ENCODE measurements at places on chromosomes 12 and 14. TPM values are rescaled to one million over a fixed set of nuclear protein-coding genes. Genes with fewer than 3 reads are reported as not detected.

Gene GPR132
- 0.09 TPM for total RNA-seq

Gene IRF2BPL
- 11.6 TPM for total RNA-seq

Gene DIO2
- total RNA-seq, result 0.51 TPM

DNA sequence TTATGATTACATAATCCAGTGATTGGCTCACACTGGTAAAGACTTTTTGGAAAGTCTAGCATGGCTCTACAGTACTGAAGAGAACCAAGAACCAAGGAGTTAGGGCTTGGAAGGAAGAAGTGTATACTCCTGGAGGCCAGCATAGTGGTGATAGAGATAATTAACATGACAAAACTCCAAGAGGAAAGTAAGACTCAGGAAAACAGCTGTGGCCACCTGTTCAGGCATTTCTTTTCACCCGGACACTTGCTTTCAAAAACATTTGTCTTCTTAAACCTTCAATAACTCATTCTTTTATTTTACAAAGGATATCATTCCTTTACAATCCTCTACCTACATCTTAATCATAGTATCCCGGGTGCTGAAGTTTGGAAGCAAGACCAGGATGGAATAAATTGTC lies 50.9 kb downstream of the KLHL28 start:
- DNase-seq, result no peak

- DNase-seq, result no peak
These were observed 3.7 kb upstream of the SELPLG start for GRCh38 chr12:108637222-108637971.

Gene SLC10A1
- not detected for total RNA-seq

GRCh38 chr12:89578499-89578898 lies 52.7 kb upstream of the POC1B start:
- DNase-seq, result no peak

GRCh38 chr14:20680843-20681347 lies 3.5 kb upstream of the RNASE4 start:
- DNase-seq, result no peak

DNA sequence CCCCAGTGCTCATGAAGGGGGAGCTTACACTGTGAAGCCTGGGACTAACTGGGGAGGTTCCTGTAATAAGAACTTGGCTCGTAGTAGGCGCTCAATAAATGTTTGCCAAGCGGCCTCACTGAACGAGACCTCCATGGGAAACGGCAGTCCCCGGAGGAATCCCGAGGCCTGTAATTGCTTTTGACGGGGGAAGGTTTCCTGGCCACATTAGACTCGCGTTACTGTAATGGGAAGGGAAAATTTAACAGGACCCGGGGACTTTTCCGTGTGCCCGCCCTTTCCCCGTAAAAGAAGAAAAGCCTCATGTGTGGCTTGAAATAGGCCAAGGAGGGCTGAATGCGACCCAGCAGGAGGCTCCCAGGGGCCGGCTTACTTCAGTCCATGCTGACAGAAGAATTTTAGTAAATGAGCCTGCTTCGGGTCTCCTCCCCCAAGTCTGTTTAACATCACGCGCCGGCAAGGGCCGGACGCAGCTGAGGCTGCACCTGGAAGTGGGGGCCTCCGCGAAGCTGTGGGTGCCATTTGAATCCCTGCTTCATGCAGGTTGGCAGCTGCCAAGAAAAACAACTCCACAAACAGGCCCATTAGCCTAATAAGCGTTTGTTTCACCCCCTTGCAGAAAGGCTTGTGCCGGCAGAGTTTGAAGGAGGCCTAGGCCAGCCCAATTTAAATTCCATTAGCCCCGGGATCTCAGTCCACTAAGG lies 39.8 kb upstream of the PWP1 start:
- DNase-seq, result peak; percentile 93

- DNase-seq, result peak; percentile 62
These were observed 484 bp downstream of the ALKBH1 start for GRCh38 chr14:77707355-77707723.

Gene OR6C2
- total RNA-seq, result not detected

DNA sequence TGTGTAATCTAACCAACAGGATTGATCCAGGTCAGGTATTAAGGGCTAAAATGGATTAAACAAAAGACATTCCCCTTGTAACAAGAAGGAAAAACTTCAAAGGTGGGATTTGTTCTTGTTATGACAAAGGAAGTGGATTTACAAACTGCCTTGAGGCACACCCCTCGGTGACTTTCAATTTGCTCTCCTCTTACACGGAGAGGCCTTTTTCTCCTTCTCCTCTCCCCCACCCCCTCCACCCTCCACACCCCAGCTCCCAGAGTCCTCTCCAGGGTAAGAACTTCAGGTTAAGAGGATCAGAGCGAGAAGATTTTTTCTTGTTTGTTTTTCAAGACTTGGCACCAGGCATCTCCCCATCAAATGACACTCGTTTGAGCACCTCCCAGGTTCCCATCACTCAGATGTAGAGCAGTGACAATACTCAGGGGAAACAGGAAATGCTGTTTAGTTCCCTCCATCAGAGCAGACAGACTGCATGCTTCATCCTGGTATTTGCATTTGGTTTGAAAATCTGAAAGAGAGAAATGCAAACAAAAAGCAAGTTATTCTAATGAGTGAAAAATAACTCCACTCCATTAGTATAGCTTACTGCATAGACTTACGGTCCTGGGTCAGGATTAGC lies 77.6 kb upstream of the TMEM260 start:
- DNase-seq, result no peak

DNA sequence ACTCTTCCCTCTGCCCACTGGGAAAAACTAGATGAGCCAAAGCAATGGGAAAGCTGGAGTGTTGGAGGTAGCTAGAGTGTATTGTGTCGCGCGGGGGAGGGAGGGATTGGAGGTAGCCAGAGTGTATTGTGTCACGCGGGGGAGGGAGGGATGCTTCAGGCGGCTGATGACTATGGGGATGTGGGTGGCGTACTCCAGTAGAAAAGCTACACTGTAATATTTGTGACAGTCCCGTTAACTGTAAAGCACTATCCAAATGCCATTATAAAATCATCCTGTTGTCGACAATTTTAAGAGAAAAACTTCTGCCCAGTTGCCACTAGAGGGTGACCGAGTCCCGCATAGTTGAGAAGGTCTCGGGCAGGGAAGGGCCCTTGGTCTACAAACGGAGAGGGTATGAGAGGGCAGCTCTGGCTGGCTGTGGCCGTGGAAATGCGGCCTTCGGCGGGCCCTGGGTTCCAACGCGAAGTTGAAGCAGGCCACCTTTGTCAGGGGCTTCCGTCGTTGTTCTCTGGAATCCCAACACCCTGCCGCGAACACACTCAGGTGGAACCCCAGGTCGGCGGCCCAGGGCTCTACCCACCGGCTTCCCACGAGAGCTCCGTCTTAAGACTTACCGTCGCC lies 15.1 kb upstream of the PLEK2 start:
- peak; percentile 90 for DNase-seq

DNA sequence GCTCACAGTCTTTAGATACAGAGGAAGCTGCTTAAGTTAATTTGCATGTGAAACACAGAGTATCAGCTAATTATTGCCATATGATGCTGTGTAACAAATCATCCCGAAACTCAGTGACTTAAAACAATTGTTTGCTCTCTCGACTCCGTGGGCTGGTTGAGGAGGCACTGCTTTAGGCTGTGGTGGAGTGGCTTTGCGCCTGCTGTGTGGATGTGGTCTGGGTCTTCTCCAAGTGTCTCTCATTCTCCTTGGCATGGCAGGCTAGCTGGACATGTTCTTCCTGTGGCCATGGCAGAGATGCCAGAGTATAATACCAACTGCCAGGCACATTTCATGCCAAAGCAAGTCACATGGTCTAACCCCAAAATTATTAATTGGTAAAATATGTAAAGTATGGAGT lies 40.9 kb downstream of the PELI2 start:
- no peak for DNase-seq

Gene PLEK2
- 1.4 TPM for total RNA-seq

DNA sequence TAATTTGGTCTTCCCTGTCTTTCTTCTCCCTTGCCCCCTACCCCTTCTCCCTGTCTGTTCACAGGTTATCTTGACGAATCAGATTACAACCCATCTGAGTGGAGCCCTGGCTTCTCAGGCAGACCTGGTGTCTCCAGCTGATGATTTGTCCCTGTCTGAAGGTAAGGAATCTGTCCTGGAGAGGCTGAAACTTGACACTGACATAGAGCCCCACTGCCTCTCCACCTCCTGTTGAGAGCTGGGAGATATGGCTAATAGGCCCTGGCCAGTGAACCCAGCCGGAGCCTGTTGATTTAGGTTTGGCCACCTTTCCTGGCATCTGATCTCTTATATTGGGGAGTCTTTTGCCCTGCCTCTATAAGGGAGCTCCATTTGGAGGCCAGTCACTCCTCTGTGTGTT lies 472.2 kb downstream of the RAD51B start:
- DNase-seq, result no peak

DNA sequence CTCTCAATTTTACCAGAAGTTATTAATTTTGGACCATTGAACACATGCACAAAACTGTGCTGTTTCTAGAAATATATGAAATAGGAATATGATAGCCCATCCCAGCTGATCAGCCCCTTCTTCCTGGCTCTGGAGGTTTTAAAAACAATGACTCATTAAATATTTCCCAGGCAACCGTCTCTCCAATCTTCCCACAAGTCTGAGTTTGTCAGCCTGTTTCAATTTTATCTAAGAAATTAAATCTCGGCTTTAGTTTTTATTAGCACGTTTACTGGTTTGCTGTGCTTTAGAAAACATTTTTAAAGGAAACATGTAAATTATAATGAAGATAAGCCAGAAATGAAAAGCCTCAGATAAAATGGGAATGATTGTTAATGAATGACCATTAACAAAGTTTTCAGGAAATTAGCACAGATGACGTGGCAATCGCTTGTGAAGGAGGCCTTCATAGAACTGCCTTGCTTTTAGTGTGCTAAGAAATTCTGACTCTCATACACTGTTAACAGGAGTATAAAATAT lies 89.3 kb upstream of the RAP1B start:
- peak; percentile 86 for DNase-seq

DNA sequence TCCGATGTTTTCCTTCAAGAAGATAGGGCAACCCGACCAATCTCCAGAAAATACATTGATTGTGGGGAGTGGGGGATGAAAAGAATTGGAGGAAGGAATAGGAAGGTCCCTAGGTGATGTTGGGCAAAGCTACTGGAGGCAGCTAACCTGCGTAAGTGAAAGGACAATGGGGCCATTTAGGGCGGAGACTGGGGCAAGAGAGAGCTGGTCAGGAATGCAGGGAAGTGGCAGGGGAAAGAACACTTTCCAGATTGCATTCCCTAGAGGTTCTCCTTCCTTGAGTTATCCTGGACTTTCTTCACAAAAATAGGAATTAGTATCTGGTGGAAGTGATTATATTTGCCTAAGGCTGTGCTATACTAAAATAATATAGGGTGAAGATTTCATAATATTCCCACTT lies 151.8 kb upstream of the HMGA2 start:
- DNase-seq, result no peak

- no peak for DNase-seq
These were observed 15.5 kb upstream of the ENDOU start for GRCh38 chr12:47740606-47741339.

DNA sequence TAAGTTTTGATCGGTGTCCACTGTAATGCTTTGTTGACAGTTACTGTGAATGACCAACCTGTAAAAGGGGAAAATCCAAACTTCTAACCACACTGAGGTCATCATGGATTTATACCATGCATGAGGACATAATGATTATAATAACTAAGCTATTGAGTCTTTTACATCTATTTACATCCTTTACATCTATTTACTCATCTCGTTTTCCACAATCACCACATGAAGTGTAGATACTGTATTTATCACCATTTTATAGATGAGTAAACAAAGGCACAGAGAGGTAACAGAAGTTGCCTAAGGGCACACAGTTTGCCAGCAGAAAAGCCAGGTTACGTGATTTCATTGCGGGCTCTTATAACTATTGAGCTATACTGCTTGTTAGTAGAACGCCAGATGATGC lies 27.9 kb upstream of the EID3 start:
- no peak for DNase-seq

Gene NEUROD4
- not detected for total RNA-seq

Gene NPAS3
- total RNA-seq, result not detected

Gene DAO
- not detected for total RNA-seq

- peak; percentile 24 for DNase-seq
These were observed 91.2 kb upstream of the PARP11 start for GRCh38 chr12:3964439-3964838.

DNA sequence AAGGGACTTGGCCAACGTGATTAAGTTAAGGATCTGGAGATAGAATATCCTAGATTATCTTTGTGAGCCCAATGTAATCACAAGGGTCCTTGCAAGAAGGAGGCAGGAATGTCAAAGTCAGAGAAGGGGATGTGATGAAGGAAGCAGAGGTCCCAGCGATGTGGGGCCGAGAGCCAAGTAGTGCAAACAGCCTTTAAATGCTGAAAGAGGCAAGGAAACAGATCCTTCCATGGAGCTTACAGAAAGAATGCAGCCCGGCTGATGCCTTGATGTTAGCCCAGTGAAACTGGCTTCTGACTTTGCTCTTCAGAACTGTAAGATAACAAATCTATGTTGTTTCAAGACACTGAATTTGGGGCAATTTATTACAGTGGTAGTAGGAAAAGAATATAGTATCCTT lies 74.9 kb downstream of the NEDD1 start:
- no peak for DNase-seq

- DNase-seq, result no peak
These were observed 77.8 kb downstream of the CCDC88C start for GRCh38 chr14:91339671-91340369.

DNA sequence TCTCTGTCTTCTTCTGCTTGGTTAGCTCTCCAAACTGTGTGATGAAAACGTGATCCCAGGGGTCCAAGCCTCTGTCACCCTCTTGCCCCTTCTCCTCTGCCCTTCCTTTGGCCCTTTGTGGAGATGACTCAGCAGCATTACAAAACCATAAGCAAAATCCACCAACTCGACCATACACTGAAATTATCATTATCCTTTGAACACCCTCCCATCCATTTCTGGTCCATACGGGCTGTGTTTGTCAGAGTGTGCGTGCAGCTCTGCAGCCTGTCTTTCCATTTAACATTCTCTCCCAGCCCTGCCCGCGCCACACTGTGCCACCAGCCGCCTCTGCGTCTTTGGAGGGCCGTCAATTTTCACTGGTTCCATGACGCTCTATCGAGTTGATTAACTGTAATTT lies 69.2 kb downstream of the SLC25A47 start:
- DNase-seq, result no peak

DNA sequence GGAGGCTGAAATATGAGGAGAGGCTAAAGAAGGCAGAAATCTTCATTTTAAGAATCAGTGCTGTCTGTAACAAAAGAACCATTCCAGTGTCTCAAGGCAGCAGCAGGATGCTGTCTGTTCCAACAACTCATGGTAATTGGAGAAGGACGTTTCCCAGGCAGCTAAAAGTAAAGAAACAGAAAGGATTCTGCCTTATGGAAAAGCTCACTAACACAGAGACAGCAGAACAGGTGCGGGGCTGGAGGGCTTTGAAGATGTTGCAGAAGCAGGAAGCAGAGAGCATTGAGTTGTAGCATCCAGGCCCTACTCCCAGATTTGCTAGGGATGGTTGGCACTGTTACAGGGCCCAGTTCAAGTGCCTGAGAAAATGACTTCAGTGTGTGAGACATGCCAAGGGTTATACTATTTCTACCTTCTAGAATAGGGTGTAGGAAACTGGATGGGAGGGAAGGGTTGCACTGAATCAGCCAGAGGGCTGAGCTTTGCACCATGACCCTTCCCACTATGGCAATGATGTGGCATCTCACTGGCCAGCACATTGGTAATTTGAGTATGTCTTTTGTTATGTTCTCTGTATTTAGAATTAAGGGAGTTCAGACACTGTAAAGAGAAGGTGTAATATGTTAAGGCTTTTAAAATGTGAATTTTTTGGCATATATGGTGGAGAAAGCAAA lies 160.0 kb upstream of the FBXO33 start:
- DNase-seq, result no peak

Gene SLC39A5
- not detected for total RNA-seq

GRCh38 chr12:47602949-47603558 lies 102.8 kb downstream of the RPAP3 start:
- DNase-seq, result no peak

Gene RNF41
- total RNA-seq, result 119 TPM

Data from dermis blood vessel endothelial cell (primary cell).